ENCODE measurements at places on chromosomes 3 and 15. TPM values are rescaled to one million over a fixed set of nuclear protein-coding genes. Genes with fewer than 3 reads are reported as not detected.

Gene CPLX3
- not detected for total RNA-seq

Gene ITIH1
- total RNA-seq = not detected

Gene TIPIN
- 6.8 TPM for total RNA-seq

Gene NR2F2
- 17.7 TPM for total RNA-seq

GRCh38 chr3:142154186-142154585, 4.8 kb upstream of the TFDP2 start:
- DNase-seq = no peak

DNA sequence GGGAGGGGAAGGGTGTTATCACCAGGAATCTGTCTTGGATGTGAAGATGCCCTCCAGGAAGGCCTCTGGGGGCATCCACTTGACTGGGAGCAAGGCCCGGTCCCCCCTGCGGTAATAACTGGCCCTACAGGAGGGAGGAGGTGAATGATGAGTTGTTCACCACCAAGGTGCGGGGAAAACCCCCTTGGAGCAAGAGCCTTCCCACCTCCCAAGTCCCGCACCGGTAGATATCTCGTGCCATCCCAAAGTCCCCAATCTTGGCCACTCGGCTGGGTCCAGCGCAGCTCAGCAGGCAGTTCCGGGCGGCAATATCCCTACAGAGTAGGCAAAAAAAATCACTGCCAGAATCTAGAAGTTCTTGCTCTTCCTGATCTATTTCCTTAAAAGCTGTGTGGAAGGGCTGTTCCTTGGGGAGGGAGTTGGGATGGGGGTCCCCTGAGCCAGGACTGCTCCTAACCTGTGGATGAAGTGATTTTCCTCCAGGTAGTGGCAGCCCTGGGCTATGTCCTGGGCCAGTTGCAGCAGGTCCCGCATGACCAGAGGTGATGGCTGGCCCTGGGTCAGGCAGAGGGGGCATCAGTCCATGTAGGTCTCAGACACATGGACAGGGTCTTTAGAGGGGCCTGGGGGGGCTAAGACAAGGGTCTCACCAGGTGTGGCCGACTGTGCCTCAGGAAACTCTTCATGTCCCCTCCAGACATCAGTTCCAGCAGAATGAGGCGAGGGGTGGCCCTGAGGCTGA, 8.7 kb downstream of the LTK start:
- no peak for DNase-seq

GRCh38 chr15:56814429-56814828, 81.1 kb upstream of the ZNF280D start:
- no peak for DNase-seq

DNA sequence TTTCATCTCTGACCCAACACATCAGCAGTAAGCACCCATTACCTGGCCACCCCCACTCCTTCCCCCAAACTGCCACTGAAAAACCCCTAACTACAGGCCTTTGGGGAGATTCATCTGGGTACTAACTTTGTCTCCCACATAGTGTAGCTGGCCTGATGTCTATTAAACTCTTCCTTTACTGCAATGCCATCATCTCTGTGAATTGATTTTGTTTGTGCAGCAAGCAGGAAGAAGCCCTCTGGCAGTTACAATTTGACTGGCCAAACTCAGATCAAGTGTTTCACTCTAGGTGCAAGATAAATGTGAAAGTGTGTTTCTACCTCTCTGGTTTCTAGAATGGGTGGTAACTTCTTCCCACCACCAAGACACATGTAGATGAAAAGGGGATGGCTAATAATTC, 26.7 kb upstream of the OR5K4 start:
- no peak for DNase-seq

DNA sequence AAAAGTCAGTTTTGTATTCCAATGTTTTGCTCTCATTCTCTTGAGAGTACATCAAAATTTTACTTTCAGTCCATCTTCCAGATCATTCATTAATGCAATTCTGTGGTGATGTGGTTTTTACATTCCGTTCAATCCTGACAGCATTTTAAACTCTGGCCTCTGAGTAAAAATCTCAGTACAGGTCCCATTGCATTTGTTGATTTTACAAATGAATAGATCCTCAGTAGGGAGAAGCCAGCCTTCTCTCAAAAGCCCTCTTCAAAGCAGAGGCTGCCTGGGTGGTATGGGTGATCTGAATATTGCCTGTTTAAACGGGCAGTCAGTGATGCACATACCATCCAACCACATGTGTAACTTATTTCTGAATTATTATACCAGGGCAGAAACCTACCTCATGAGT, 72.5 kb upstream of the TSC22D2 start:
- DNase-seq = no peak

DNA sequence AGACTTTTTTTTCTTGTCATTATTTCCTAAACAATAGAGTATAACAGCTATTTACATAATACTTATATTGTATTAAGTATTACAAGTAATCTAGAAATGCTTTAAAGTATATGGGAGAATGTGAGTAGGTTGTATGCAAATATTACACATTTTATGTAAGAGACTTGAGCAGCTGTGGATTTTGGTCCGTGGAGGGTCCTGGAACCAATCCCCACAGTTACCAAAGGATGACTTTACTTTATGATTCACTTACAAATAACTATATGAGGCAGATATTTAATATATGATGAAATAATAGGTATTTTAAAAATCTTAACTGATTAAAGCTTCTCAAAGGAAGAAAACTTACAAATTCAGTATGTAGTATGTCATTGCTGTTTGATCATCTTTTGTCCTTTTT, 56.3 kb downstream of the PPP2R3A start:
- no peak for DNase-seq

- no peak for DNase-seq
These were observed 96.4 kb downstream of the MYH15 start for GRCh38 chr3:108414007-108414406.

DNA sequence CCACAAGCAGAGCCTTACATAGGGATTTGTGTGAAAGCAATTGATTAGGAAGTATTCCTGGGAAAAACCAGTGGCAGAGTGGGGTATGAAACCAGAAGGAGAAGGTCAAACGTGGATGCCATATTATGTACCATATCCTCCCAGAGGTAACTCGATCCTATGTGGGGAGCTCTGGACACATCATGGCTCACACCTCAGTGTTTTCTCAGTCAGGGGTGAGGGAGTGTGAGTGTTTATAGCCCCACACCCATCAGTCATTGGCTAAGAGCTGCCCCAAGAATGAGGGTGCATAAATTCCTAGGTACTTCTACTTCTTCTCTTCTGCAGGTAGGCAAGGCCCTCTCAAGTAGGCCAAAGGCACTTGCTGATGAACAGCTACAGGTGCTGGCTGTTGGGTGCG, 28.2 kb upstream of the PDZRN3 start:
- DNase-seq = no peak

DNA sequence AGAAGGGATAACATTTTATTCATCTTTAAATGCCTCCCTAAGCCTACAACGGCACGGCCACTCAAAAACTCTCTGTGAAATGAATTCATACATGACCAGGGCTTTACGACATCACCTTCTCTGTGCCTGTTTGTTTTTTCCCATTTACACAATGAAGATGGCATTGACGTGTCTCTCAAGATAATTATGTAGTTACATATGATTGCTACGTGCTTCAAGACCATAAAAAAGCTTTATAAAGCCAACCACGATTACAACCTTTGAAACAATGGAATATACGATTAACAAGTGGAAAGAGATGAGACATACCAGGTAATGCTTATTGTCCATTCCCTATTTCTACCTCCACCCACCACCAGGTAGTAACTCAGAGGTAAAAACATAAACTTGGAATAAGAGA, 168.4 kb downstream of the P3H2 start:
- DNase-seq = no peak

DNA sequence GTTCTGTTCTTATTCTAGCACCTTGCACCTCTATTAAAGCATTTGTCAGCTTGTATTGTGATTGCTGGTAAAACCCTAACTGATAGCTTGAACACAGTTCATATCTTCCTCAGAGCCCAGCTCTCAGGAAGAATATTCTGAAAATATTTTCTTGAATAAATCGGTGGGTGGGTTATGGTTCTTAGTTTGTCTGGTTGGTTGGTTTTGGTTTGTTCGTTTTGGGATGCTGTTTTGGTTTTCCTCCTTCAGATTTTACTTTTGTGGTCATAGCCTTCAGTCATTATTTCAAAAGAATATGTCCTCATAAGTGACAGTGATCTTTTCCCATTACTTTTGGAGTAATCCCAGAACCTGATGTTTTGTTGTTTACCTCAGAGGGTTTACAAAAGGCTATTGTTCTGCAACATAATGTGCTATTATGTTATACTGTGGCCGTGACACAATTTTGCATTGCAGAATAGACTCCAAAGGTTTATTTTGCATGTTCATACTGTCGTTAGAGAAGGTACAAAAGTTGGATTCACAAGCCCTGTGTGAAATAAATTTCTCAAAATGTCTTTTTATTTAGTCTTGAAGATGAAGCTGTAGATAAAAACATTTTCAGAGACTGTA, 2.7 kb upstream of the TMEM87A start:
- no peak for DNase-seq

- no peak for DNase-seq
These were observed 129.4 kb downstream of the UACA start for GRCh38 chr15:70633991-70634390.

DNA sequence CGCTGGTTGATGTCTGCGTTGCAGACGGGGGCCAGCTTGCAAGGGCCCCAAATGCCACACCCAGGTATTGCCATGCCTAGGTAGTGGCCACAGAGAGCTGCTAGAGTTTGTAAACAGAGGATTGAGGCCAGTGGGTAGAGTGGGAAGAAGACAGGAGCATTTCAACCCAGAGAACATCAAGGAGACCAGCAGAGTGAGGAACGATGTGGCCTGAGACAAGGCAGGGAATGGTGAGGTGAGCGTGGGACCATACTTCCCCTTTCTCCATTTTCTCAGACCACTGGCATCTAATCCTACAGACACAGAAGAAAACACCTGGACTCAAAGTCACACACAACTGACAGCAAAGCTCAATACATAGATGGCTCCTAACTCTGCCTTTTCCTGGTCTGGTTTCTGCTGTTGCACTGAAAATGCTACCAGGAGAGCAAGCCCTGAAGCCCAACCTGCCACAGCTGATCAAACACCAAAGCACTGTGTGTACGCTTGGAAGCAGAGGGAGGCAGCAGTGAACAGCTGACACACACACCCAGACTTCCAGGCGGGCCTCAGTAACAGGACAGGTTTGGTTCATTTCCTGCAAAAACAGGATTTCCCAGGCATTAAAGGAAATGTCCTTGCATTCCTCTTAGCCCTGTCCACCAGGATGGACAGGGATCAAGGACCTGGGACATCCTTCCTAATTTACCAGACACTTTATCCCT, 1.6 kb downstream of the FAM174B start:
- no peak for DNase-seq

- no peak for DNase-seq
These were observed 4.7 kb downstream of the MYZAP start for GRCh38 chr15:57596301-57596855.

GRCh38 chr3:190301591-190301990, 20.7 kb downstream of the CLDN1 start:
- DNase-seq = no peak

- no peak for DNase-seq
These were observed 105.4 kb downstream of the MITF start for GRCh38 chr3:69844706-69845105.

GRCh38 chr3:4505688-4506558, 12.8 kb downstream of the ITPR1 start:
- no peak for DNase-seq

GRCh38 chr3:140472306-140473020, 205.4 kb upstream of the TRIM42 start:
- no peak for DNase-seq

GRCh38 chr15:68808770-68809169, 11.9 kb downstream of the ANP32A start:
- no peak for DNase-seq

GRCh38 chr15:96792216-96792615, 461.7 kb downstream of the NR2F2 start:
- DNase-seq = no peak

DNA sequence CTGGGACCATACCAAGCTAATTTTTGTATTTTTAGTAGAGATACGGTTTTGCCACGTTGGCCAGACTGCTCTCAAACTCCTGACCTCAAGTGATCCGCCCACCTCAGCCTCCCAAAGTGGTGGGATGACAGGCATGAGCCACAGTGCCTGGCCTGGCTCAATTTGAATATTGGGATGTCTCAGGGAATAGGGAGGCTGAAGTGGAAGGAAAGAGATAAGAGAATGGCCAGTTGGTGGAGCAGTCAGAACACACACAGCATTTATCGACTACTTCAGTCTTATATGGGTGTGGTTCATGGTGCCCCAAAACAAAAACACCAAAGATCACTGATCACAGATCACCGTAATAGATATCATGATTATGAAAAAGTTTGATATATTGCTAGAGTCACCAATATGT, 144.4 kb downstream of the GMNC start:
- no peak for DNase-seq

GRCh38 chr3:129065720-129066073, 5.1 kb downstream of the GP9 start:
- DNase-seq = no peak

DNA sequence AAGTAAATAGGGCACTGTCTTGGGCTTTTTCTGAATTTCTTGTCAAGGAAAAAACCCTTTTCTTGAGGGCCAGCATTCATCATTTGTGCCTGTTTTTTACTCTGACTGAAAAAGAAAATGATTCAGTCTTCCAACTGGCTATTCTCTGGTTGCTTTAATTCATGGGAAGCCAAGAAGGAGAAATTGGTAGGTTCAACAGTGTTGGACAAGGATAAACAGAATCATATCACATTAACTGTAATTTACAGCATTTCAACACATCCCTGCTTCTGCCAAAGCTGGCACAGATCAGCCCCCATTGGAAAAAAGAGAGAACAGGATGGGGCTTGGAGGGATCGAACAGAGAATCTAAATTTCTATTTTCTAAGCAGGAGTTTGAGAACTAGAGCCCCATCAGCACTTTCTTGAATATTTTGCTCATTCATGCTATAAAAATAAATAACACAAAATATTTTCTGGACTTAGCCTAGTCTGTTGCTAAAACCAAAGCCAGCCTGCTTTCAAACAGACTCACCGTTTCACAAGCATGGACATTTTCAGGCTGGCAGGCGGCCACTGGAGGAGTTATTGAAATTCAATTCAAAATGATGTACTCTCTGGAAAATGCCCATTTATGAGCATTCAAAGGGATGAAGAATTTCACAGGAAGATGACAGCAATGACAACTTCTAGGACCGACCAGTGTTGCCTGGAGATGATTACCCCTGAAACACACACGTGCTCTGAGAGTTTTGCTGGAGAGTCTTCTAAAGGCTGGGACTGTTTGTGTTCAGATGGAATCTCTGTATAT, 181.2 kb downstream of the WNT5A start:
- DNase-seq = no peak

DNA sequence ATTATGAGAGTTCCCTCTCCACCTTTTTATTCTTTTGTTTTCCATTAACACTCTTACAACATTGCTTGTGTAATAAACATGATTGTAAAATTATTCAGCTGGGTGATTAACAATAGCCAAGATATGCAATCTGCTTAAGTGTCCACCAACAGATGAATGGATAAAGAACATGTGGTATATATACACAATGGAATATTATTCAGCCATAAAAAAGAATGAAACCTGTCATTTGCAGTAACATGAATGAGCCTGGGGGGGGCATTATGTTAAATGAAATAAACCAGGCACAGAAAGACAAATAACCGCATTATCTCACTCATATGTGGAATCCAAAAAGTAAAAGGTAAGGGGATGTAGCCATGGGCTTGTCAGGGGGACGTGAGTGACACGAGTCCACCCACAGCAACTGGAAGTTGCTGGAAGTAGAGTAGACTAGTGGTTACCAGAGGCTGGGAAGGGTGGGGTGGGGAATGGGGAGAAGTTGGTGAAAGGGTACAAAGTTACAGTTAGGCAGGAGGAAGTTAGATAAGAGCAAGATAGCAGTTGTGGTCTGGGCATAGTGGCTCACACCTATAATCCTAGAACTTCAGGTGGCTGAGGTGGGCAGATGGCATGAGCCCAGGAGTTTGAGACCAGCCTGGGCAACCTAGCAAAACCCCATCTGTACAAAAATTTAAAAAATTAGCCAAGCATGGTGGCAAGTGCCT, 28.7 kb upstream of the CD47 start:
- DNase-seq = no peak
